Activated effector memory CD4-positive, alpha-beta T cell treated with Interleukin-2 at 50 U/mL for 16 hours (primary cell): ENCODE measurements at places on chromosomes 3 and 15.

GRCh38 chr3:191378142-191378812 is 48.0 kb upstream of the UTS2B start:
- no peak for DNase-seq

DNA sequence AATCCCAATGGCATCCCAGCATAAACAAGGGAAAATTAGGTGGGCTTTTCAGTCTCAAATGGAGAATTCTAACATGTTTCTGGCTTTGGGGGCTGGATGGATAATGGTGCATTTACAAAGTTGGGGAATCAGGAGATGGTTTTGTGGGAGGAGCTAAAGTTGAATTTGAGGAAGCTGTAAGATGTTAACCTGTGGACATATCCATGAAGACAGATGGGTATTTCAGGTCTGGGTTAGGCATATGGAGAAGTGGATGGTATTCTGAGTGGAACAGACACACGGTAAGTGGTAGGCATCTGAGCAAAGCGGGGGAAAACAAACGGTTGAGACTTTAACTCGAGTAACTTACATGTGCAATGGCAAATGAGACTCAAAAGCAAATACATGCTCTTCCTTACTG is 1.7 kb upstream of the LMLN start:
- no peak for DNase-seq

- no peak for DNase-seq
These were observed 24.9 kb upstream of the THRB start for GRCh38 chr3:24519368-24520100.

DNA sequence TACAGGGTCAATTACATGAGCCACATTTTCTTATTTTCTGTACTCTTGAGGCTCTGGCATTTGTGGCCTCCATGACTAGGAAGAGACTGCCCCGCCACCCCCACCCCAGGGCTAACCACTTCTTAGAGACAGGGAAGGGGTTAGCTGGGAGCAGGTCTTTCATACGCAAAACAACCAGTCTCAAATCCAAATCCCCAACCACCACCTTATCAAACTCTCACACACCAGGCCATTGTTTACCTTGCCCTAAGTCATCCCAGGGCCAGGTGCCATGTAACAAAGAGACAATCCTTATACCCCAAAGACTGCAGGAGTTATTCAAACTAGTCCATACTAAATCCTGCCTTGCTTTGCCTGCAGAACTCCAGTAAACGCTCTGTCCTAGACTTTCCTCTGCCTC is 77.8 kb downstream of the B3GNT5 start:
- no peak for DNase-seq

GRCh38 chr3:158918008-158918407 is 116.2 kb downstream of the MFSD1 start:
- DNase-seq = no peak

DNA sequence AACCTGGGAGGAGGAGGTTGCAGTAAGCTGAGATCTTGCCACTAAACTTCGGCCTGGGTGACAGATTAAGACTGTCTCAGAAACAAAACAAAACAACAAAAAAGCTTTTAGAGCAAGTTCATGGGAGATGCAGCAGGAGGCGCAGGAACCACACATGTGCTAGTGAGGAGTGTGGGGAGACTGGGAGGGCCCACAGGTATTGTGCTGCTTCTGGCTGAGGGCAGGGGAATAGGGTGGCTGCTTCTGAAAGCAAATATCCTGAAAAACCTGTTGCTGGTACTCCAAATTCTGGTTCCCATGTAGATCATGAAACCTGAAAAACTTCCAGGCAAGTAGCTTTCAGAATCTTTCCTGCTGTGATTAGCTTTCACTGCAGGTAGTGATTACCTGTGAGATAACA is 22.1 kb downstream of the TYRO3 start:
- DNase-seq = no peak

GRCh38 chr3:147406028-147406931 is at the start of gene ZIC4:
Gene ZIC4 (minus strand): TSS chr3:147406543. CDS start chr3:147402797, 3,746 bp downstream.
- no peak for DNase-seq

DNA sequence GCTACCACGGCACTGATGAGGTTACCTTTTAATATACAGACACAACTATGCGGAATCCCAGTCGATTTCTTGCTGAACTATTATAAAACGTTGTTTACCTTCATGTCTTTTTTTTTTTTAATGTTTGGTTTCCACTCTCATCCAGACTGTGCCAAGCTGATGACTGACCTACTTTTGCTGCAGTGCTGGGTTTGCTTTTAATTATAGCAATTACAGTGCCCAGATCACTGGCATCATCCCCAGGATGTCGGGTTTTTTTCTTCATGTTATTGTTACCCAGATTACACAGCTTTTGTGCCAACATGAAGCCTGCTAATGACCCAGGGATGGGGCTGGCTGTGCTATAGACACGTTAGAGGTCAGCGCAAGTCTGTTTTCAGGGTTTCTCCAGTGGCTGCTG is 294.0 kb upstream of the ATP10A start:
- no peak for DNase-seq
